ENCODE measurements at places on chromosomes 5 and 9. TPM values are rescaled to one million over a fixed set of nuclear protein-coding genes. Genes with fewer than 3 reads are reported as not detected.

DNA sequence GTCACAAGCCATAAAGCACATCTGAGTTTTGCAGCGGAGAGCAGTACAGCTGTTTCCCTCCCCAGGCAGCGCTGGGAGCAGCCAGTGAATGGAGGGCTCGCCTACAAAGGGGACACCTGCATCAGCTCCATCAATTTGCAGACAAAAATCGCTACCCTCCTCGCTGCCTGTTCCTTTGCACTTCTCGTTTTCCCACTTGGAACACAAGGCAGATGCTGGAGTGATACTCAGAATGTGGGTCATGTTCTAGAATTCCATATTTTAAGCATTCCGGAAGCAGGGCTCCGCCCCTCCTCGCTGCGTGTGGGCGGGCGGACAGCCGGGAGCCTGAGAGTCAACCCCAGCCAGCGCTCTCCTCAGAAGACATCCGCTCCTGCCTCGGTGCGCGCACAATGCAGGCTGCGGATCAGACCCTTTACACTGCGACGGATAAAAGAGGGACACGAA lies 92.1 kb downstream of the LMNB1 start:
- DNase-seq = no peak

DNA sequence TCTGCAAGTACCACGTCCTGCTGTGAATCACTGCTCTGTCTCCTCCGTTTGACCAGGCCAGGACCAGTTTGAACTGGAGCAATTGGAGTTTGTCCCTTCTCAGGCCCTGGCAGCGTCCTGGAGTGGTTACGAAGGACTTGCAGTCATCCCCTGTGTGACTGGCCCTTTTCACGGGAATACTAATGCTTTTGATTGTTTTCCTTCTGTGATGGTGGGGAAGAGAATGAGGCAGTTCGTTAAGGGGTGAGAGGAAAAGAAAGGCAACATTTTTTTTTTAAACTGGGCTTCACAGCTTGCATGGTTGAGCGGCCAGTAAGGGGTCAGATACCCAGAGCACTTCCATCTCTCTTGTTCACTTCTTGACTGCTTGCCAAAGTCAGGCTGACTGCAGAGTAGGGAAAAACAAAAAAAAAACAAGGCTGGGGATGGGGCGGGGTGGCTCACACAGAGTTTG lies 153.5 kb upstream of the STK32A start:
- DNase-seq = no peak

DNA sequence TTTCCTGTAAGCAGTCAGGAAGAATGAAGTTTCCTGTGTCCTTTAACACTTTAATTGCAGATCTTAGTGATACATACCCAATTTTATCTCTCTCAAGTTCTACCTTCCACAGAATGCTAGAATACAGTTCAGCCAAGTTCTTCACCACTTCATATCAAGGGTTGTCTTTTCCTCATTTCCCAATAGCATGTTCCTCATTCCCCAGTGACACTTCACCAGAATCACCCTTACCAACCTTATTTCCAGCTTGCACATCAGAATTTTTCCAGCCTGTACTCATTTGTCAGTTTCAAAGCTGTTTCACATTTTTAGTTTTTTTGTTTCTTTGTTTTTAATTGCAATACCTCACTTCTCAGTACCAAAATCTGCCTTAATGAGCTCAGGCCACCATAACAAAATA lies 126.1 kb downstream of the ESM1 start:
- DNase-seq = no peak

DNA sequence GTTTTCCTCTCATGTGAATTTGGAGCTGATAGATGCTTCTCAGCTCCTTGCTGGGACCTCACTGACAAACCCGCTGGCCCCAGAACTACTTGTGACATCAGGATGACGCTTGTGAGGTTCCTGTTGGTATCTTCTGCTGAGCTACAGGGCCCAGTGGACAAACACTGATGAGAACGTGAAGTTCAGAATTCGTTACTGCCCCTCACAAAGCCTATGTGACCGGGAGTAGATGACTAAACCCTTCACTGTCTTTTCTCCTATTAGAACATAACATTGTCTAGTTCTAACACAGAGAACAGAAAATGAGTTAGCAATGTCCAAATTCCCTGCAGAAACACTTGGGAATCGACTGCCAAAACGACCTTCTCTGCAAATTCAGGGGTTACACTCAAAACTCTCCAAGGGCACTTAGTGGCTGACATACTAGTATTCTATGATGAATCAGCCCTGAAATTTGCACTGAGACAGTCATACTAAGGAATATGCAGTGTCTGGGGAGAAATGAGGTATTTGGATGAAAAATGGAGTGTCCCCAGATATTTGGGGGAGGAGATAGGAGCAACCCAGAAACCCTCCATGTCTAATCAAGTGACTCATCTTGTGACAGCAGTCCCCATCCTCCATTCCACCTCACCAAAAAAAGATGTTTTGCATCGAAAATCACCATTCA lies 143.2 kb upstream of the TRIM32 start:
- no peak for DNase-seq

GRCh38 chr5:180160215-180160614 lies 48.8 kb downstream of the RASGEF1C start:
- no peak for DNase-seq

DNA sequence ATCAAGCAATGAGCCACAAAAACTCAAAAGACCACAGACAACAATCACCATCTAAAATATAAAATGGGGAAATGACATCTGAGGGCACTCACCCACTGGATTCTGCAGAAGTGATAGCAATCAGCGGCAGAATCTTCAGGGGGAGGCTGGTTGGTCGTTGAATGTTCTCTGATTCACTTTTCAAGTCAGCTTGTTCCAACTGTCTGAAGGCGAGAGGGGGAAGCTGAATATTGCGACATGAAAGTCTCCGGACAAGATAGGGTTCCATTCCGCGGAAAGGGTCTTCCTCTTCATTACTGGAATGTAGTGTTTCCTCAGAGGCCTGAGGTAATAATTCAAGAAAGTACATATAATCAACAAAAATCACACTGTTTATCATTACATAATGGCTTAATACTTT lies 94.9 kb upstream of the PDE4D start:
- no peak for DNase-seq

PCDHGA1 gene
- total RNA-seq = 0.20 TPM

NEUROG1 gene
- total RNA-seq = not detected

All from pulmonary artery endothelial cell (primary cell).